ENCODE measurements at places on chromosomes 12 and 14.

DNA sequence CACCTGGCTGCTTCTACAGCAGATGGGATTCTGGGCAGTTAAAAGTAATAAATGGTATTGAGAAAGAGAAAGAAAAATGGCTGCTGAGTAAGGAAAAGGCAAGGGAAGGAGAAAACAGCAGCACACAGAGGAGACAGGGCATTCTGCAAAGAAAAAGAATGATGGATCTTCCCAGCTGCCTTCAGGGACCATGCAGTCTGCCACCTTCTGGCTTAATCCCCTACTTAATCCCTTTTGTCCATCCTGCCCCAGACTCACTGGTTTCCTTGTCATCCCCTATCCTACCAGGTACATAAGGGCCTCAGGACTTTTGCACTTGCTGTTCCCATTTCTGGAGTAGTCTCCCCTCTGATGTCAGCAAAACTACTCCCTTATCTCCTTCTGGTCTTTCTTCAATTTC, 107.6 kb downstream of the GAS2L3 start:
- no peak for DNase-seq

- no peak for DNase-seq
Measured at GRCh38 chr12:65606008-65606766, 218.1 kb upstream of the HMGA2 start.

GRCh38 chr12:15534322-15534721, 212.0 kb downstream of the PTPRO start:
- no peak for DNase-seq

- no peak for DNase-seq
Measured at GRCh38 chr12:107440606-107441005, 245.0 kb upstream of the PWP1 start.

DNA sequence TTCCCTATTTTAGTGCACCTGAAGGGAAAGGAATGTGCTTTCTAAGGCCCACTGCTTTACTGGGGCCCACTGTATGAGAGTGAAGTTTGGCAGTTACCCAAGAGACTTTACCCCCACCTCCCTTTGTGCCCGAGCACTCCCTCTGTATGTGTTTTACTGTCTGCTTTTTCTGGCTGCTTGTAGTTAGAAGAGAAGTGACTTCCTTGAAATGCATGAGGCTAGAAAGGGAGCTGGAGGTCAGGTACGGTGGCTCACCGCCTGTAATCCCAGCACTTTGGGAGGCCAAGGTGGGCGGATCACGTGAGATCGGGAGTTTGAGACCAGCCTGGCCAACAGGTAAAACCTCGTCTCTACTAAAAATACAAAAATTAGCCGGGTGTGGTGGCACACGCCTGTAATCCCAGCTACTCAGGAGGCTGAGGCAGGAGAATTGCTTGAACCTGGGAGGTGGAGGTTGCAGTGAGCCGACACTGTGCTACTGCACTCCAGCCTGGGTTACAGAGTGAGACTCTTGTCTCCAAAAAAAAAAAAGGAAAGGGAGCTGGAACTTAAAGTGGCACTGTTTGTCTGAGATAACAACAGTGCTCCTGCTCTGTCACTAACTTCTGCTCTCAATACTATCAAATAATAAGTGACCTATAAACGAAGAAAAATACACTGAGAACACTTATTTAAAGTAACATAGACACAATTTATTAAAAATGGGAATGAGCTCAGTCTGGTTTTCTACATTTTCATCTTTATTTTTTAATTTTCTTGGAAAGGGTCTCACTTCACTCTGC, 5.8 kb downstream of the TRIP11 start:
- DNase-seq, result no peak

DNA sequence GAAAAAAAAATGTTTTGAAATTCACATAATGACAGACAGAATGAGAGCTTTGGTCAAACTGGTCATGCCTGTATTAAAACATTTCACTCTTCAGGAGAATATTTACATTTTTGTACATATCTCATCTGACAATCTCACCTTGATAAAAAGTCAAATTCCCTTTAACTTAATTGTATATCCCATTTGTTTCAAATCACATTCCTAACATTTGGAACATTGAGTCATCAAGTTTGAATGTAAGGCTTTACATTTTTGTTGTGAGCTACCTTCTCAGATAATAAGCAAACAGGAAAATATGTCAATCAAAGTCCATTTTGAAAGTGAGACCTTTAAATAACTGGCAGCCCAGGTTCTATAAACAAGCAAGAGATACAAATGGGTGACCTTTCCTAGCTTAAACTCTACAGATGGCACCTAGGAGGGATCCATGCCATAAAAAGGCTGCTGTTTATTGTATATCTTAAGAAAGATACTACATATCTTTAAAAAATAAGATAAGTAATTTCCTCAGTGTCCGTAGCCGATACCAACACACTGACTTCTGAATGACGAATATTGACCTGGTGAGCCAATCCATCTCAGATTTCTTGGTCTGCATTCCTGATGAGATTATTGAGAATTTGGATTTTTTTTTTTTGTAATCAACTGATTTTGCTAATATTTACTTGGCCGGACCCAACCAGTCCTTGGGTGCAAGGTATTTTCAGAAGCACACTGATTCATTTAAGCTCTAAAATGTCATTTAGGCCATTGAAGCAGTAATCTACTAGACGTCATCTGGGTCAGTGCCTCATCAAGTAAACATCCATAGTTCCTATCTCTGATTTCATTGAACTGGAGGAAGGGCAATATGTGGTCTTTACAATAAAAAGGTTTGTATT, 259.6 kb downstream of the BTG1 start:
- DNase-seq, result no peak

- DNase-seq, result no peak
Measured at GRCh38 chr12:3251691-3252090, 174.5 kb downstream of the TSPAN9 start.

DNA sequence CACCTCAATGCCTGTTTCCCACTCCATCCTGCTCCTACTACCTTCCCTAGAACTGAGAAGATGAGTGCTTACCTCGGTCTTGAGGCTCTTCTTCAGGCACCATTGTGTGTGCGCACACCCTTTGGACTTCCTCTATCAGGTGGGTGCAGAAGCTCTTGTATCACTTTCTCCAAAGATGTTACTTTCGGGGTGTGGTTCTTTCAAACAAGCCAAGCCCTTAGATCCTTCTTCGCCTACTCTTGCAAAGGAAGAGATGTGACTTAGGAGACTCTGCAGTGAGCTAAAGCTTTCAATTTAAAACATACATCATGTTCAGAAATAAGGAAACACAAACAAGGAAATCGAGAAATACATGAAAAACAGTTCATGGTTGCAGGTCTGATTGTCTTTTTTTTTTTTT, at the start of gene CLEC4C:
CLEC4C (minus strand) TSS at position 130 of the 400 bp plus-strand sequence; CDS start at position 103, 27 bp downstream.
- DNase-seq, result no peak

- DNase-seq, result peak; percentile 87
Measured at GRCh38 chr12:120234643-120235368, 30.7 kb downstream of the PXN start.

DNA sequence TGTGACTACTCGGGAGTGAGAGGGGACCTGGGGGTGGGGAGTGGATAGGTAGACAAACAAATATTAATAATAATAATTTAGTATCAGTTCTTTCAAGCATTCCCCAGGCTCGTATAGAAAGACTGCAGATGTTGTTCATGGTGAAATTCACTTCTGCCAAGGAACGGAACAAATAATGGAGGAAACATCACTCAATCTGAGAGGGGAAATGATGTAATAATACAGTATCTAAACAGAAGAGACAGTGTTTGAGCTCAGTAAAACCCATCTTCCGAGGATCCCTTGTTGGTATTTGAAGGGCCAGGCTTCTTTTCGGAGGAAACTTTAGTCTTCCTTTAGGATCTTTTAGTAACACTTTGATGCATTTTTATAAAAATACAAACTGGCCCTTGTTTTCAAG, 114.2 kb downstream of the KCNK10 start:
- no peak for DNase-seq

GRCh38 chr12:63508543-63508942, 159.8 kb downstream of the DPY19L2 start:
- no peak for DNase-seq

- DNase-seq, result no peak
Measured at GRCh38 chr12:18998343-18999261, 130.9 kb upstream of the PLEKHA5 start.

- DNase-seq, result no peak
Measured at GRCh38 chr14:104794993-104795780, at the start of gene AKT1. Gene AKT1, minus strand, starts transcription at chr14:104795748. Its CDS starts 3,105 bp downstream, at chr14:104792643.

- DNase-seq, result no peak
Measured at GRCh38 chr14:65243766-65244442, 141.6 kb upstream of the MAX start.

- no peak for DNase-seq
Measured at GRCh38 chr12:14521822-14522221, 45.9 kb downstream of the PLBD1 start.
